ENCODE measurements at places on chromosomes 6 and 20. TPM values are rescaled to one million over a fixed set of nuclear protein-coding genes. Genes with fewer than 3 reads are reported as not detected.

The FAM83C gene
- not detected for total RNA-seq

The LIME1 gene
- total RNA-seq = 5.0 TPM

The MEP1A gene
- not detected for total RNA-seq

The CLPSL2 gene
- not detected for total RNA-seq

The SIM1 gene
- total RNA-seq = 0.16 TPM

The LRRC73 gene
- total RNA-seq = 1.5 TPM

The LPIN3 gene
- 26.9 TPM for total RNA-seq

DNA sequence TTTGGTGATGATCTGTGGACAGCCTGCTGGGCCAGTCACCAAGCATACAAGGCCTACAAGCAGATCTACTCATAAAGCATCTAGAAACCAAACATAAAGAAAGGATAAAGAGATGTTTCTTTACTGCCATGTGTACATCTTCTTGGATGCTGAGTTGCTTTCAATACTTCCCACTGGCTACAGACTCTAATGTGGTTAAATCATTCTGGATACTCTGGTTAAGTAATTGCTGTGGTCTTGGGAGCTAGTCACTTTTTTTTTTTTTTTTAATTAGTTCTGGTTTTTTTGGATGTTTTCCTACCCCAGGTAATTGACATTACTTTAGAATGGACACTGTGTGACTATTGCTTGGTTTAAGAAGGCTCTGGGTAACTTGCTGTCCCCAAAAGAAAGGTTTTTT, 215.4 kb upstream of the RUNX2 start:
- DNase-seq = no peak

DNA sequence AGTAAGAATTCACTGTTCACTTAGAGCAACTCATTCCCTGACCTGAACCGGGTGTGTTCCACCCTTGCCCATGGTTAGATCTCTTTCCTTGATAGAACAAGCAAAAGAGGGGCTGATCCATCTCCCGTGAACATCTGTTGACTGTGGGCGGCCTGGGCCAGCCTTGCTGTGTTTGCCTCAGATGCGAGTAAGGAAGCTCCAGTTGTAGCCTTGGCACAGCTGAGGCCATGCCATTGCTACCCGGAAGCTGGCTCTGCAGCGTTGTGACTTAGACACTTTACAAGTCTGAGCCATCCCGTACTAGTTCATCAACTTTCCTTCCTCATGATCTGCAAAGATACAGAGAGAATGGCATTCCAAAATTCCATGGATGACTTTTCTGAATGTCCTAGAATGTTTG, 139.0 kb downstream of the MAP3K4 start:
- DNase-seq = no peak

DNA sequence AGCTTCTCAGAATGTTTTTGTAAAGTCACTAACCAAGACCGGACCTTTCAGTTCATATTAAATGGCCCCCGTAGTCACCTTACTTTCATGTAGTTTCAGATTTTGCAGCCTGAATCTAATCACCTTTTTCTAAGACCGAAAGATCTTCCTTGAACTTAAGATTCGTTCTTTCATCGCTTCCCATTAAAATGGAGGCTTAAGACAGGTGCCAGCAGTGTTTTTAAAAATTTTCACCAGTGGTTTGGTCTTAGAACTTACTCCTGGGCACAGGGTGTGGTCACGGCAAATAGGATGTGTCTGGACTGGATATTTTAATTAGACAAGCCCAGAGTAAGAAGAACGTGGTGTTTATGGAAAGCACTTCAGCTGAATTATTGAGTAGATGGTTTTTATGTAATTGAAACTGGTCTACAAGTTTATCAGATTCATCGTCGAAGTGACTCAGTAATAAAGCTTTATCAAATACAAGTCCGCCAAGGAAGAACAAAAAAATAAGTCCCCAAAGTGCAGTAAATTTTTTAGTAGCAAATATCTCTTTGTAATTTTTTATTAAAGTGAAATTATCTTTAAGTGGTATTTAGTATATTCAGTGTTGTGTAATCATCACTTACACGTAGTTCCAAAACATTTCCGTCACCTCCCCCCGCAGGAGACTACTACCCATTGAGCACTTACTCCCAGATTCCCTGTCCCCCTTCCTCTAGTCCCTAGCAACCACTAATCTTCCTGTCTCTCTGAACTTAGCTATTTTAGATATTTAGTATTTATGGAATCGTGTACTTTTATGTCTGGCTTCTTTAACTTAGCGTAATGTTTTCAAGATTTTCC, 868 bp downstream of the SRSF3 start:
- DNase-seq = no peak

DNA sequence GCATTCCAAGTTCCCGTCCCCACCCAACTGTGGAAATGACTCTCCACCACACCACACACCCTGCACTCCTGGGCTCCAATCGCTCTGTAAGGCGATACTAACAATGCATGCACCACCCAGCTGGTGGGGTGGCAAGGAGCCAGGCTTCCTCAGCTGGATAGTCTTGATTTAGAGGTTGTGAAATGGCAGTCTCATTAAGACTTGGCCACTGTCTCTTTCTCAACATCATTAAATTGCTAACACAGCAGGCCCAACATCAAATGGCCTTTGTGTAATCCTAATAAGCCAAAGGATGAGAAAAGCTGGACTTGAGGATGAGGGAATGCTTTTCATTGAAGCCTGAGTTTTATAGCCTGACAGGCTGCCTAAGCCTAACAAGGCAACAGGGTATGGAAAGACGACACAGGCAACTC, 223.7 kb downstream of the GMDS start:
- peak; percentile 76 for DNase-seq

- DNase-seq = no peak
These were observed 418.5 kb upstream of the BTBD3 start for GRCh38 chr20:11499101-11499634.

GRCh38 chr20:1835186-1836035, 59.8 kb upstream of the SIRPA start:
- DNase-seq = no peak

DNA sequence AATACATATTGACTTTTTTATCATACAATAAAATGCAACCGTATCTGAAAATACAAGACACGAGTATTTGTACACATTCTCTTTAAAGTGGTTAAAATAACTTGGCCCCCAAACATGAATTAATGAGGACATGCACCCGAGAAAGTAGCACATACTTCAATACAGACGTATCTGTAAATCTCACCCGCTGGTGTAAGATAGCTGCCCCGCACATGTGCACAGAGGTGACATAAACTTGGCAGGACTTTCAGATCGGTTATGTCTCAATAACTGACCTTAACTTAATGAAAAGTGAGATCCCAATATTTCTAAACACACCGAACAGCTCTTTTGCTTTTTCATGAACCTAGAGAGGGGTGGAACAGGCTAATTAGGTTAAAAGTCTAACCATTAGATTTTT, 91.5 kb upstream of the RPS6KA2 start:
- no peak for DNase-seq

GRCh38 chr6:3754776-3755175, 3.3 kb upstream of the PXDC1 start:
- no peak for DNase-seq

- no peak for DNase-seq
These were observed 77.0 kb downstream of the MMS22L start for GRCh38 chr6:97205966-97206365.

DNA sequence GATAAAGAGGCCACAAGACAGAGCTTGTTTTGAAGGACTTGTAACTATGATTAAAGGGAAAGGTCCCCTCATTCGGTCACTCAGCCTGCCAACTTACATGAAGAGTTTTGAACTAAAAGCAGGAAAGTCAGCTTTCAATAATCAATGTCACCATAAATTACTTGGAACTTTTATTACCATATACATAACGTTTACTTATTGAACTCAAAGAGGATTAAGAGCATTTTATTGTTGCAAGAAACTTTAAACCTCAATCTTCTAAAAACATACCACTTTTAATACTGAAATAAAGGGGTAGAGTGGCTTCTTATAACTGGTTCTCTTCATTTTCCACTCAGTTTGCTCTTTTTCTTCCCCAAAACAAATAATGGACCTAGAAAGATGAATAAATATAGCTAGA, 65.1 kb downstream of the CNKSR3 start:
- no peak for DNase-seq

GRCh38 chr6:110461376-110461775, 15.0 kb downstream of the SLC22A16 start:
- no peak for DNase-seq

DNA sequence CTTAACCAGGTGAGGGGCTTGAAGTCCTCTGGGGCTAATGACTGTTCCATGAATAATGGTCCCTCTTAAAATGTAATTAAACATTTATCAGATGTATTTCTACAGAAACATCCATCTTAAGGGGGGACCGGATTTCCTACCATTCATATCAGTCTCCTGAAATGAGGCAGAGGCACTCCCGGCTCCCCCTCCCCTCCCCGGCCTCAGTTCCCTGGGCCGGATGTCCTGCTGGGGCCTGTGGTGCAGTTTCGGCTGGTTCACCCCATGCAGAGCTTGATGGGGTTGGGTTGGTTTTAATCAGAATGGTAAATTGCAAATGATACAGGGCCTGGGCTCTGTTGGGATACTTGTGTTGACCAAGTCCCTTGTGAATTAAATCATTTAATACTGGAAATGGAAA, 349.4 kb downstream of the PREX1 start:
- no peak for DNase-seq

All from cardiac septum (tissue), 1 donor.